Motor neuron (in vitro differentiated cells): ENCODE measurements at places on chromosomes 4 and X.
A peak's percentile ranks its signal among the peaks of the same experiment; 100 is the strongest.

GRCh38 chr4:120018786-120019185, 47.9 kb downstream of the MAD2L1 start:
- ATAC-seq, result no peak

- ATAC-seq, result peak; percentile 50
Observed at GRCh38 chr4:924107-925096, 7.7 kb downstream of the GAK start.

- ATAC-seq, result no peak
Observed at GRCh38 chrX:46572340-46572936, 1.1 kb upstream of the CHST7 start.

GRCh38 chrX:112687189-112687691, 7.5 kb upstream of the LHFPL1 start:
- ATAC-seq, result no peak

DNA sequence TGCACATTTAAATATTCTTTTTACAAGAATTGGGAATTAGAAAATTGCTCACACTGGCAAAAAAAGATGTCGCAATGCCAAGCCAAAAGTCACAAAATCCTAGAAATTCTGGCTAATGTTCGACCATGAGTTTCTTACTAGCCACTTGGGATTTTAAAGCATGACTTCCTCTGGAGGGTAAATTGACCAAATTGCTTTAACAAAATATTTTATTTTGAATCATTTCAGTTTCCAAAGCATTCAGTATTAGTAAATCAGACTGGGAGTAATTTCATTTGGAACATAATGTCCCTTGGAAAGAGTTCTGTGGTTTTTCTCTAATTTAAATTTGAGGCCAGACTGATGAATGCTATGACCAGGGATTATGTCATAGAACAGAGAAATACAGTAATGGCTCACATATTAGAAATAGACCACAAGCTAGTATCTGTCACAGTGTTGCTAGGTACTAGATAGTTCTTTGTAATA, 7.6 kb upstream of the CXCL5 start:
- no peak for ATAC-seq

- no peak for ATAC-seq
Observed at GRCh38 chr4:732486-732885, 26.9 kb downstream of the PCGF3 start.

DNA sequence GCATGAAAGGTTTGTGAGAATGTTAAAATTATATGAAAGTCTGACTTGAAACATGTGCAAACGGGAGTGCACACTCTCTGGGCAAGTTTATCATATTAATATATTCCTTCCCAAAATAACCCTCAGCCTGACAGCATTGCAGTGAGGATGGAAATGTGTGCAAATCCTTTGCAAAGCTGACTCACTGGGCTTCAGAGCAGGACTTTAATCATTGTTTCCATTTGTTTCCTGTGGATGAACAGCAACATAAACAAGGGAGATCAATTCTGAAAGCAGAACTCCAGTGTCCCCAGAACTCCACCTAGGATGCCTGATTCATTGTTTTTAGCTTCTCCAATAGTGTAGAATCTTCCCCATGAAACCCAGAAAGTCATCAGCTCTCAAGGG, 32.9 kb downstream of the SLC2A9 start:
- peak; percentile 92 for ATAC-seq

DNA sequence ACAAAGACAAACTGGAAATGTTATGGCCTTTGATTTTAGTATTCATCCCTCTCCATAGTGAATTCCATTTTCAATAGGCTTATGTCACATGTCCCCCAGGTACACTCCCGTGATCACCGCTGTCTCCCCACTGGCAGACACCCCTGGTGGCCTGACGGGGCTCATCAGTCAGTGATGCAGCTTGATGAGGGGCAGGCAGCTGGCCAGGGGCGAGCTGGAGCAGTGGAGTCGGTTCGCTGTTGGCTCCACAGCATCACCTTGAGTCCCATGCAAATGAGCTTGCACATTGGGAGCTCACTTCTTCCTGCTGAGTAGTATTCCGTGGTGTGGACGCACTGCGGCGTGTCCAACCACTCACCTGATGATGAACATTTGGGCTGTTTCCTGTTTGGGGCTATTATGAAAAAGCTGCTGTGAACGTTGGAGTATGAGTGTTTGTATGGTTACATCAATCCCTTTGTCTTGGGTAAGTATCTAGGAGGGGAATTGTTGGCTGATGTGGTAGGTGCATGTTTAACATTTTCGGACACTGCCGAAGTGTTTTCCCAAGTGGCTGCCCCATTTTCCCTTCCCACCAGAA, 5.2 kb downstream of the TREX2 start:
- ATAC-seq, result no peak

DNA sequence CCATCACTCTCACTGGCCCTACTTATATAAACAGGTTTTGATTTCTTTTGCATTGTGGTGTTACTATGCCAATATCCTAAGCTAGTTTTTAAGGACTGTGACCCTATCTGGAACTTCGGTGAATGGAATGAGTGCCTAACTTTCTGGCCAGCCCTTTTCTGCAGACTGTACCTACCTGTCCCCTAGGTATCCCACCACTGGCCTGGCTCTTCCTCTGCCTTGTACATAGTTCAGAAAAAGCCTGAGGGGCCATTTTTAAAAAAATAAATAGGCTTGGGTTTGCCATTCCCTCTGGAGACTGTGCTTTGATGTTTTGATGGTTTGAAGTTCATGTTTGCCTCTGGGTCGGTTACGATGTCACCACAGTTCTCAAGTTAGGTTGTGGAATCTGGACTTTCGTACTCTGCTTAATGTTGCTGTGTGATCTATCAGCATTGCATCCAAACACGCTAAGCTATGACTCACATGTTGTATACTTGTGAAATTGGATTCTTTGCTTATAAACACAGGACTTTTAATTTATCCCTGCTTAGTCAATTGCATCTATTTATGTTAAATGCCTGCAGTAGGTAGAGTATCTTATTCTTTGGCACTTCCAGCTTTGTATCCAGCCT, 182.0 kb downstream of the ANKRD50 start:
- ATAC-seq, result no peak

- ATAC-seq, result no peak
Observed at GRCh38 chrX:39677585-39677977, 420.2 kb downstream of the BCOR start.

GRCh38 chr4:189809241-189809735, 131.4 kb upstream of the FRG1 start:
- no peak for ATAC-seq

DNA sequence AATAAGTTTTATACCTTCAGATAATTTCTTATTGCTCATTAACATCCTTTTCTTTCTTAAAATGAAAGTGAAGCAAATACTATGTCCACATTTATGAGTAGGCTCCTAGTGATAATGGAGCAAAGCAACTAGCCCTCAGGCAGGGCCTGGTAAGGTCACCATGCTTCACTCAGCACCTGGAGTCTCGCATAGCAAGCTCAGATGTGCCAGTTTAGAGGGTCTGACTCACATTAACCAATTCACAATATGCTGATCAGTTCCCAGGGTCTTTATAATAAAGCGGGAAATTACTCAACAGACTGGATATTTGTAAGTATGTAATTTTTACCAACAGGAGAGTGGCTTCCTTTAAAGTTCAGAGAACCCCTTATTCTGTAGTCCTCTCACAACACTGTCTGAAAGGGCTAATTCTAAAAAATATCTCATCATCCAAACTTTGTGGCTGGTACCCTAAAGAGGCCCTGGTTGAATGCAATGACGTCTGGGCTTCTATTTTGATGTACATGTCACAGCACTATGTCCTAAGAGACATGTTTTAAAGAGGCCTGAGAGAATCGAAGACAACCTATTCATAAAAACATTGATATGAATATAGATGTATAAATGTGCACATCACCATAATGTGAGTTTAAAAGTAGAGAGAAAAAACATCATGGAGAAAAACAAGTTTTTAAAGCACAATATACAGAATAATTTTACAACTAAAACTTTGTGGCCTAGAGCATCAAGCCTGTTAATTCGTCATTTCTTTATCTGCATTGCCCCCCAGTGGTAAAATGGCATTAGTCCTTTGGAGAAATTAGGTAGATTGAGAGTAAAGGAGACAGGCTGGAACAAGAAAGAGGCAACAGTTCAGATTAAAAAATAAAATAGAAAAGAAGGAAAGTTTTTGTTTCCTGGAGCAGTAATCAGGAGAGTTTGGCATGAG, 44.3 kb downstream of the IL21 start:
- peak; percentile 61 for ATAC-seq

DNA sequence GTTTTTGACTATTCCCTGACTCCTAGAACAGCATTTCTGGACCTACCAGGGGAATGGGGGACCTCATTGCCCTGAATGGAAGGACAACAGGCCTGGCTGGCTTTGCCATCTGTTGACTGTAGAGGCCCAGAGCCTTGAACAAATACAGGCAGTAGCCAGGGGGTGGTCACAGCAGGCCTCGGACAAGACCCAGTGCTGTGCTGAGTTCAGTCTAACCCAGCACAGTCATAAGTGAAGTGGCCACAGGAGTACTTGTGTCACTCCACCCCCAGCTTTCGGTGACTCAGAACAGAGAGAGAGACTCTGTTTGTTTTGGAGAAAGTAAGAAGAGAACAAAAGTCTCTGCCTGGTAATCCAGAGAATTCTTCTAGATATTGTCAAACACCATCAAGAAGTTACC, 310.0 kb downstream of the PRR32 start:
- ATAC-seq, result no peak

DNA sequence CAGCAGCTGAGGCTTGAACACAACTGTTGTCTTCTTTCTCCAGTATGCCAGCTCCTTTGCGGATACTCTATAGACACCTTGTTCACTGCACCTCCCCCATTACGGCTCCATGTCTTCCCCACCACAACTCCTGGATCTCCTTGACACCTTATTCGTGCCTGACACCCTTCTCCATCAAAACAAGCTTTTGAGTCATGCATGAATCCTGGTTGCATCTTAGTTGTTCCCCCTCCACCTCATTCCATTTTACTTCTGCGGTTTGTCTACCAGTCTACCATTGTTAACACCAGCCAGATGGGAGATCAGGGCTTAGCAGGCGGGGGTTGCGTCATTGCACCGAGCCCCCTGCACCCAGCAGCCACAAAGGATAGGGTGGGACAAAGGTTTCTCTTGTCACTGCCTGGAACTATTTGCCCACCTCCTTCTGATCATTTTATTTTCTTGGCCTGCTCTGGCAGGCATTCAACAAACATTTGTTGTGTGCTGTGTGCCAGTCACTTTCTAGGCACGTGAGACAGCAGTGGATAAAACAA, 2.0 kb upstream of the CDK16 start:
- ATAC-seq, result no peak

DNA sequence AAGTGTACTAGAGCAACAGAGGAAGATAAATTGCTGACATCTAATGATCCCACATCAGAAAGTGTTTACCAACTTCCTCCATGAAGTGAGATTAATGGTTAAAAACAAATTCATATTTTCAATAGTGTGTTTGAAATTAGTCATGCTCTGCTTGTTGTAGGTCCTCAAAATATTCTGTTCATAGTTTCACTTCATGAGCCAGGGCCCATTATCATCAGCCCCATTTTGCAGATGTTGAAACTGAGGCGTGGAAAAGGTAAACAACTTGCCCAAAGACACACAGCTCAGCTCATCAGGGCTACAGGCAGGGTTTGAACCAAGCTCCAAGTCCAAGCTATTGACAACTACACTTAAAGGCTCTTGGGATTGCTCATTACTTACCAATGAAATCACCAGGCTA, 103.5 kb upstream of the PPARGC1A start:
- no peak for ATAC-seq

- ATAC-seq, result no peak
Observed at GRCh38 chr4:5788144-5788543, 77.1 kb downstream of the EVC start.
